ELF-1 (cell line): ENCODE measurements at places on chromosomes 13 and 19.

DNA sequence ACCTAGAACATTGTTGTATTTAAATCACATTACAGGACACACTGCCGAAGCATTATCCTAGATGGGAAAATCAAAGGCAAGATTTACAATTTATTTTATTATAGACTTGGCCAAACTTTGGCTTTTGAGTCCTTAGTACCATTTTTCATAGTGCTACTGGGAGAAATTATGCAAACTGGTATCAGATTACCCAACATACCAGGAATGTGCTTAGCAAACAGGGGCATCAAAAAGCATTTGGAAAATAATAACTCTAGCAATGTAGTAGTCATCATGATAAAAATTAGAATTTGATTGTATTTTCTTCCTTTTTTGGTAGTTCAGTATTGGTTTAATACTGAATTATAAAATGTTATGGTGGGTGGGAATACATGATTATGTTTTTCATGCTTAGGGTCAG is 34.0 kb downstream of the GPC6 start:
- no peak for DNase-seq

DNA sequence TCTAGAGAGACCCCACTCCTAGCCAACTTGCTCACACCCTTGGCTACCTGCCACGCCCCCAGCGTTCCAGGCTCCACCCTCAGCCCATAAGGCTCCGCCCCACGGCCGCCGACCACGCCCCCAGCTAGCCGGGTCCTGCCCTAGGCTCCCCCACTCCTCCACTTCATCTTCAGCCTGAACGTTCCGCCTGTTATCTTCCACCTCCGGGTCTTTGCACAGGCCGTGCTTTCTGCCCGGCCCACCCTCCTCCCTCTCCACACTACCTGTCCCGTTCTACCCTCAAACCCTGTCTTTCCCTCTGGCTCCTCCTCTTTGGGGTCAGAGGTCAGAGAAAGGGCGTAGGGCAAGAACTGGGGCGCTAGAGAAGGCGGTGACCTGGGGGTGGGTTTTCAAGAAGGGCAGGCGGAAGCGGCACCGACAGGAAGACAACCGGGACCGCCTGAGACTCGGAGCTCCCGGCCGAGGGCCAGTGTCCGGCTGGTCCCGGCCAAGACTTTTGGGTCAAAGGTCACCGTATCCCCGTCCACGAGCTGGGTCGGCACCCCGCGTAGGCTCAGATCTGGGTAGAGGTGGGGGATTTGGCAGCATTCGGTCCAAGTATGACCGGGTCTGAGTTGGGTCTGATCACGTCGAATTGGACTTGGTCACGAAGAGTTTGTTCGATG is 2.2 kb downstream of the PDE4C start:
- peak; percentile 96 for DNase-seq

DNA sequence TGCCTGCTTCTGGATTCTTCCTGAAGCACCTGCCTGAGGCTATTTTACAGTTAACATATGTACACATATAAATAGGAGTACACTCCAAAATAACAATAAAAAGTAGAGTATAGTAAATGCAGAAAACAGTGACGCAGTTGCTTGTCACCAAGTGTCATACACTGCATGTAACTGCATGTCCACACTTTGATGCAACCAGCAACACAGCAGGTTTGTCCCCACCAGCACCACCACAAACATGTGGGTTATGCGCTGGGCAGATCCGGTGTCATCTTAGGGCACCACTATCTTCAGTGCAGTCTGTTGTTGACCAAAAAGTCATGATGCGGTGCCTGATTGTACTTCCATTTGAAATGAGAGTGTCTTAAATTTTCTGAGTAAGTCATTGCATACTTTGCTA is 51.3 kb downstream of the COL4A2 start:
- no peak for DNase-seq

DNA sequence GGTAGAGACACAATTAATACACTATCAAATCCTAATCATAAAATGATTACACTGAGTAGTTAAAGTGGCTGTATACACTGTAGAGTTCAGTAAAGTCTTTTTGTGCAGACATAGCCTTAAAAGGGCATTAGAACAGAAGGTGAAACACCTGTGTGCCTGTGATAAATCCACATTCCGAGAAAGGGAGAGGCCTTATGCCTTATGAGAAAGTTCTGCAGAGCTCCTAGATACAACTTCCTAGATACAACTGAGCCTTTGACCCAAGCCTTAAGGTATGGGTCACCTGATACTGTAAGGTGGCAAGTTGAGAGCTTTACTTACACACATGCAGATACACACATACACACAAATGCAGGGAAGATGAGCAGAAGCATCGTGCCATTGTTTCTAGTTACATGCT is 6.3 kb downstream of the SERP2 start:
- no peak for DNase-seq

- no peak for DNase-seq
Observed at GRCh38 chr19:17256130-17256529, 8.4 kb downstream of the USHBP1 start.

GRCh38 chr13:27905650-27906049 is 14.2 kb upstream of the PDX1 start:
- DNase-seq: no peak

- DNase-seq: peak; percentile 28
Observed at GRCh38 chr19:952049-952679, 26.3 kb downstream of the ARID3A start.

DNA sequence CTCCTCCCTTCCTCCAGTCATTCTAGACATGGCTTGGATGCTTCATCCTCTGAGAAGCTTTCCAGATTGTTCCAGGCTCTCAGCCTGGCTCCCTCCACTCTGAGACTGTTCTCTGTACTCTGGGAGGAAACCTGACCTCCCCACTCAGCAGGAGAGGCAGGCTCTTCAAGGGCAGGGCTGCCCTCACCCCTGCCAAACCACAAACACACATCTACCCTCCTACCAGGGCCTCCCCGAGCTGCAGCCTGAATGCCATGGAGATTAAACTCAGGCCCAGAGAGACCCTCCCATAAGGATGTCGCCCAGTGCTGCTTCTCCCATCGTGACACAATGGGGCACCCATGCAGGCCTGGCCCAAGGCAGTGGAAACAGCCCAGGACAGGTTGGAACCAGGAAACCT is 16.2 kb downstream of the NUMBL start:
- DNase-seq: no peak

DNA sequence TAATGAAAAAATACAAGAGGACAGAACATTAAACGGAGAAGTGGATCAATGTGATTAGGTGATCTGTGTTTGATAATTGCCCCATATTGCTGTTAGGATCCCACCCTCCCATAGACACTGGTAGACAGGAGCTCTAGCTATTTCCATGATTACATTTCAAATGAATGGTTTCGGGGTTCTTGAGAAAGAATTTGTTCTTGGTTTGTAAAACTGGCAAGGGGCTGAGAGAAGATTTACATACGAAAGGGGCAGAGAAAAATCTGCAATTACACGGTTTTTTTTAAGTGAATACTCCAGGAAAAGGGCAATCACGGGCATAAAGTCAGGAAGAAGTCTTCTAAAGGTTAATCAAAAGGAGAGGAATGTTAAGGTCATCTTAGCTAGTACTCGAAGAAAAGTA is 2125.7 kb upstream of the PCDH20 start:
- no peak for DNase-seq

GRCh38 chr19:16325641-16326400 is 1.2 kb downstream of the KLF2 start:
- DNase-seq: peak; percentile 54

DNA sequence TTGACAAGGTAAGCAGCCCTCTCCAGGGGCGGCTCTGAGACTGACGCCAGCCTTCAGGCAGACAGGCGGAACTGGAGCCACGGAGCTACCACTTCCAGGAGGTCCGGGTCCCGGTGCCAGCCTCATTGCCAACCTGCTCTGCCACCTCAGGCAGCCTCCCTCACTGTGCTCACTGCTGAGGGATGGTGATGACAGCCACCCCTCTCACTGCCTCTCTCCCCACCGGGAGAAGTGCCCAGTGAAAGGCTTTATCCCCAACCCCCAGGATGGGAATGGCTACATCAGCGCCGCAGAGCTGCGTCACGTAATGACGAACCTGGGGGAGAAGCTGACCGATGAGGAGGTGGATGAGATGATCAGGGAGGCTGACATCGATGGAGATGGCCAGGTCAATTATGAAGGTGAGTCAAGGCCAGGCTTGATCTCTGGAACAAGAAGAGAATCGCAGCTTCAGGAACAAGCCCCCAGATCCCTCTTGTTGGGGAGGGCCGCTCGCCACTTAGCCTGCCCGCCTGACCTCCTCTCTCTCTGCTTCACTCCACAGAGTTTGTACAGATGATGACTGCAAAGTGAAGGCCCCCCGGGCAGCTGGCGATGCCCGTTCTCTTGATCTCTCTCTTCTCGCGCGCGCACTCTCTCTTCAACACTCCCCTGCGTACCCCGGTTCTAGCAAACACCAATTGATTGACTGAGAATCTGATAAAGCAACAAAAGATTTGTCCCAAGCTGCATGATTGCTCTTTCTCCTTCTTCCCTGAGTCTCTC is 7.6 kb downstream of the CALM3 start:
- DNase-seq: no peak

- peak; percentile 80 for DNase-seq
Observed at GRCh38 chr13:75480671-75481175, 1.2 kb downstream of the TBC1D4 start.

DNA sequence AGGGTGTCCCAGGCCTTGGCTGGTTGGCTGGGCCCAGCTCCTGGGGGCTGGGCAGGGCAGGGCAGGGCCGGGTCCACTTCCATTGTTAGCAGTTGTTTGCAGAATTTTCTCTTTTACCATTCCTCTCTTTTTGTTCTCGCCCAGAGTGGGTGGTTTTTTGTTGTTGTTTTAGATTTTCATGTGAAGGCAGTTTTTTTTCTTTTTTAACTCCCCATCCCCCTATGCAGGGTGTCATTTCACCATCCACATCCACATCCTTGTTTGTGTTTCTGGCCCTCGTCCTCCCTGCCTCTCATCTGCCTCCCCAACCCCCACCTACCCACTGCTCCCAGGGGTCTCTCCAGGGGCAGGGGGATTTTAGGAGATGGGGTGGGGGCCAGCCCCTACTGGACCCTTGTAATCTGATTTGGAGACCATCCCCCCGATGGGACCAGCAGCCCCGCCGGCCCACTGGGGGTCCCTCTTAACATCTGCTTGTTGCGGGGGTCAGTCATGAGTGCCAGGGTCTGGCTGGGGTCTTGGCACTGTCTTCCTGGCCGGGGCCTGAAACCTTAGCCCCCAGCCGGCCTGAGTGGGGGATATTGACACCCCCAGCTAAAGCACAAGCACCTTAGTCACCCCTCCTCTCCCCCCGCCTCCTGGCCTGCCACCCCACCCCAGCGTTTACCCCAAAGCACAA is 10.4 kb downstream of the STX10 start:
- DNase-seq: no peak

GRCh38 chr13:23703246-23703860 is 133.1 kb downstream of the TNFRSF19 start:
- DNase-seq: no peak

DNA sequence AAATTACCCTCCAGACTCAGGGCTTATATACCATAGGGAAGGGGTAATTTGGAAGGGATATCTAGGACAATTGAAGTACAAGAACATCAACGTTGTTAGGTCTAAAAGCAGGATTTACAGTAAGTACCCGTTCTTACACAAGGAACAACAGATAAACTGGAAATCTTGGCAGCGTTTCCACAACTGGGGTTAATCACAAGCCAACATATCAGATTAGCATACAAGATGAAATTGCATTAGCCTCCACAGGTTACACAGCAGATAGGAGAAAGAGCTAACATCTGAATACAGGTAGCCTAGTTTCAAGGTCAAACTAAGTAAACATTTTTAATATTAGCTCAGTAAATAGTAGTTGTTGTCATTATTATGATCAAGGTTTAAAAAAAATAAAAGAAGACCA is 1214.0 kb upstream of the PCDH20 start:
- DNase-seq: no peak

- DNase-seq: peak; percentile 49
Observed at GRCh38 chr13:43270130-43270830, 246.9 kb downstream of the DNAJC15 start.

DNA sequence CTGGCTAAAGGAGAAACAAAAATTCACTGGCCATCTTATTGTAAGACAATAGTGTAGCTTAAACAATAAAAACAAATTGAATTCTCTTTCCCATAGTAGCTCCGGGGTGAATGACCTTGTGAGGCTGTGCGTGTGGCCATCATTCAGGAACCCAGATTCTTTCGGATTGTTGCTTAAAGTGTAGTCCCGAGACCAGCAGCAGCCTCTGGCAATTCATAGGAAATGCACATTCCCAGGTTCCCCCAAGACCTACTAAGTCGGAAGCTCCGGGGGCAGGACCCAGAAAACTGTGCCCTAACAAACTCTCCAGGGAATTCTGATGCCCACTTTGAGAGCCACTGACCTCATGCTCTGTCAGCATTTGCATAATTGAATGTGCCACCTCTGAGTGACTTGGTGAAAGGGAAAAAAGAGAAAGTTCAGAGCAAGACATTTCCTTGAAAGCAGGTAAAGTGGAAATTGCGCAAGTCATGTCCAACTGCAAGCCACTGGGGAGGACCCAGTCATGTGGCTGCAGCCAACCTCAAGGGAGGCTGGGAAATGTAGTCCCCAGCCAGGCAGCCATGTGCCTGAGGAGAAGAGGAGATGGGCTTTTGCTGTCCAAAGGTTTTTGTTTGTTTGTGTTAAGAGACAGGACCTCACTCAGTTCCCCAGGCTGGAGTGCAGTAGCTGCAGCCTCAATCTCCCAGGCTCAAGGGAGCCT is 50.7 kb upstream of the PNMA8B start:
- peak; percentile 64 for DNase-seq

DNA sequence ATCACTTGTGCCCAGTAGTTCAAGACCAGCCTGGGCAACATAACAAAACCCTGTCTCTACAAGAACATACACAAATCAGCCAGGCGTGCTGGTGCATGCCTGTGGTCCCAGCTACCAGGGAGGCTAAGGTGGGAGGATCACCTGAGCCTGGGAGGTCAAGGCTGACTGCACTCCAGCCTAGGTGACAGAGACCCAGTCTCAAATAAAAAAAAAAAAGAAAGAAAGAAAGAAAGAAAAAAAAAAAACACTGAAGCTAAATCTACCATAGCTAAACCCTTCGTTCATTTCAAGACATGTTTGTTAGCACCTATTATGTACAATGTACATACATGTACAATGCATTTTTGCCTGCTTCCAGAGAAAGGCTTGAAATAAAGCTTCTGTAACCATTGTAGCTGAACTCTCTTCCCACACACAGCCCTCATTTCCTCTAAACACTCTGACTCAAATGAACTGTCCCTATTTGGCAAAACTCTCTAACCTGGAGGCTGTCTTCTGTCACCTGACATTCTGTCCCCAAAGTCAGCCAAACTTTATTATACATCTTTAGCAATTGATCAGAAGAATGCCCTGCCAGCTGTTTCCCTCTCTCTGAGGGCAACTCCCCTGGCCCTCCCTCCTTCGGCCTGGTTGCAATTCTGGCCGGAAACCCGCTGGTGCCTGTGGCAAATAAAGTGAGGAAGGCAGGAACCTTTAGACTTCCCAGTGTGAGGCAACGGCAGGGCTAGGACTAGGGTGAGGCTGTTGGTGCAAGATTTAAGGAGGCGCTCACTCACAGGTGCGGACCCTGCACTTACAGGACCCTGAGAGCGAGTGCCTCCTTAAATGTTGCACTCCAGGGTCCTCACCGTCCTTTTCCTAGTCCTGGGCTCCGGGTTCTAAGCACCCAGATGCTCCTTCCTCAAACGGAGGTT is 1.8 kb downstream of the ETHE1 start:
- peak; percentile 77 for DNase-seq

GRCh38 chr13:77143431-77143830 is 116.5 kb upstream of the FBXL3 start:
- no peak for DNase-seq
